Activated CD4-positive, alpha-beta T cell treated with anti-CD3 and anti-CD28 coated beads, Interleukin-2, amount 50 U/mL, for 24 hours (primary cell): ENCODE measurements at places on chromosomes 7 and 10.

GRCh38 chr10:116120688-116121455 lies 152.1 kb downstream of the GFRA1 start:
- DNase-seq: no peak

DNA sequence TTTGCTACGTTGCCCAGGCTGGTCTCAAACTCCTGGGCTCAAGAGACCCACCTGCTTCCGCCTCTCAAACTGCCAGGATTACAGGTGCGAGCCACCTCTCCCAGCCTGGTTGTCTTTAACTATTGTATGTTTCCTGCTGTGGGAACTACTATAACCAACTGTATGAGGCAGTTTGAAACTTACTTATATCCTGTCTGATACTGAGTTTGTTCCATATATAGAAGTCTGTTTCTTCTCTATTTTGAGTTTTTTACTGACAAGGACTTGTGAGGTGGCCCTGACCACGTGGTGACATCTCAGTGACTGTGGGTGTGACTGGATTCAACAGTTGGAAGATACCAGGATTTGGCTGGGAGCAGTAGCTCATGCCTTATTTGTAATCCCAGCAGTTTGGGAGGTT lies 14.2 kb downstream of the FBH1 start:
- no peak for DNase-seq

- no peak for DNase-seq
These were observed 71.6 kb upstream of the BAIAP2L1 start for GRCh38 chr7:98472521-98472954.

DNA sequence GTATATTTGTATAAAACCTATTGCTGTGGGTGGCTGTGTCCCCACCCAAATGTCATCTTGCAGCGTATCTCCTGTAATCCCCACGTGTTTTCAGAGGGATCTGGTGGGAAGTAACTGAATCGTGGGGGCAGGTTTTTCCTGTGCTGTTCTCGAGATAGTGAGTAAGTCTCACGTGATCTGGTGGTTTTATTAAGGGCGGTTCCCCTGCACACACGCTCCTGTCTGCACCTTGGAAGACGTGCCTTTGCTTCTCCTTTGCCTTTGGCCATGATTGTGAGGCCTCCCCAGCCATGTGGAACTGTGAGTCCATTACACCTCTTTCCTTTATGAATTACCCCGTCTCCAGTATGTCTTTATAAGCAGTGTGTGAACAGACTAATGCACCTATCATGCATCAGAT lies 97.6 kb downstream of the DYNC2I1 start:
- DNase-seq: no peak

- DNase-seq: no peak
These were observed 85.9 kb downstream of the FOXL3 start for GRCh38 chr7:375901-376305.

- DNase-seq: no peak
These were observed 15.0 kb downstream of the SNX8 start for GRCh38 chr7:2299131-2299829.
